ENCODE measurements at places on chromosomes 7 and 10.

GRCh38 chr10:5525561-5526341 lies 990 bp downstream of the CALML3 start:
- DNase-seq, result no peak

GRCh38 chr7:7505915-7506314 lies 29.8 kb downstream of the COL28A1 start:
- DNase-seq, result no peak

- DNase-seq, result no peak
Observed at GRCh38 chr10:75883081-75884072, 452.0 kb downstream of the LRMDA start.

DNA sequence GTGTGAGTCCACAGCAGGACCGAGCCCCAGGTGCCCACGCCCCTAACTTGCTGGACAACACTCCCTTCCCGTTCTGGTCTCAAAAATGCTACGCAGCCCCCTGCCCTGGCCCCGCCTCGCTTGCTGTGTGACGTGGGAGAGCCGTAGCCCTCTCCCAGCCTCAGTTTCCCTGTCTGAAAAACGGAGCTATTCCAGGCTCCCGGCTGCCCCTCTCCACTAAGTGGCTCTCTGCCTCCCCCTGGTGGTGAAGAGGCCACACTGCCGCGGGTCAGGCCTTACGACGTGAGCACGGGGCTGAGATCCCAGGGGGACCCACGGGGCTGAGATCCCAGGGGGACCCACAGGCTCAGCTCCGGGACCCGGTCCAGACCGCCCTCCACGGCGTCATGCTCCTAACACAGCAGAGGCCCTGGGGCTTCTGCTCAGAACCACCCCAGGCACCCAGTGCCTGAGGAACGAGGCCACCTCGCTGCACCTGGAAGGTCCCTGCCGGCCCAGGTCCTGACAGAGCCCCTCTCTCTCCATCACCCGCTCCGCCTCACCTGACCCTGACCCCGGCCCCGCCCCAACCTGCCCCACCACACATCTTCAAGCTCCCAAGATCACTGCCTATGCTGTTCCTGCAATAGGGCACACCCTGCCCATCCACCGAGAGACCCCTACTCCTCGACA lies 26.7 kb downstream of the MICALL2 start:
- peak; percentile 64 for DNase-seq

- no peak for DNase-seq
Observed at GRCh38 chr10:126634911-126635310, 35.6 kb downstream of the C10orf90 start.

- DNase-seq, result no peak
Observed at GRCh38 chr10:130750441-130750840, 561.1 kb downstream of the TCERG1L start.

DNA sequence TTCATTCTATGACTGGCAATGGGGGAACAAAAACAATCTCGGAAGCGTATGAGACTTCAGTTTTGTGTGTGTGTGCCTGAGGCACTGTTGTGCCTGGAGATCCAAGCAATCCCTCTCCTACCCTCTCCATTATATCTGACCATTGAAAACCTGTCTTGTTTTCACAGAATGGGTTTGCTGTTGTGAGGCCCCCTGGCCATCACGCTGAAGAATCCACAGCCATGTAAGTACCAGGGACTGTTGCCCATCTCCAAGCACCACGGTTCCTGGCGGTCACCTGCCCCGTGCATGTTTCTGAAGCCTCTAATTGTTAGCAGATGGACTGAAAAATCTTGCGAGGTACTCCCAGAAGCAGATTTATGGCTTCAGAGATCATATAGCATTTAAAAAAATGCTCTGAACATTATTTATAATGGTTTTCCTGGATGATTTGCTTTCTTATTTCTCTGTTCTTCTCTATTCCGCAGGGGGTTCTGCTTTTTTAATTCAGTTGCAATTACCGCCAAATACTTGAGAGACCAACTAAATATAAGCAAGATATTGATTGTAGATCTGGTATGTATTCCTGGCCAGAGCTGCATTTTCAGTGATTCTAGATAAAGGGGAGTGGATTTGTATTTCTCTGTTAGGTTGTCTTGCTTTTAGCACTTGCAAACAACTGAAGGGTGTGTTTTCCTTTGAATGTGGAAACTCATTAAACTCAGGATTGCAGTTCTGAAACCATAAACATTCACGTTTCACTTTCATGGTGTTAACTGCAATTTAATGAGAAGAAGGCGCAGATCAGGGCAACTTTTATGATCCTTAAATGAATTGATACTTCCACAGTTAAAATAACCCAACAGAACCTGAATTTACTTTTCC lies 288.2 kb downstream of the TWIST1 start:
- no peak for DNase-seq

GRCh38 chr7:18703685-18704084 lies 208.1 kb downstream of the HDAC9 start:
- DNase-seq, result no peak

GRCh38 chr7:90689260-90689659 lies 93.1 kb downstream of the CDK14 start:
- DNase-seq, result no peak

DNA sequence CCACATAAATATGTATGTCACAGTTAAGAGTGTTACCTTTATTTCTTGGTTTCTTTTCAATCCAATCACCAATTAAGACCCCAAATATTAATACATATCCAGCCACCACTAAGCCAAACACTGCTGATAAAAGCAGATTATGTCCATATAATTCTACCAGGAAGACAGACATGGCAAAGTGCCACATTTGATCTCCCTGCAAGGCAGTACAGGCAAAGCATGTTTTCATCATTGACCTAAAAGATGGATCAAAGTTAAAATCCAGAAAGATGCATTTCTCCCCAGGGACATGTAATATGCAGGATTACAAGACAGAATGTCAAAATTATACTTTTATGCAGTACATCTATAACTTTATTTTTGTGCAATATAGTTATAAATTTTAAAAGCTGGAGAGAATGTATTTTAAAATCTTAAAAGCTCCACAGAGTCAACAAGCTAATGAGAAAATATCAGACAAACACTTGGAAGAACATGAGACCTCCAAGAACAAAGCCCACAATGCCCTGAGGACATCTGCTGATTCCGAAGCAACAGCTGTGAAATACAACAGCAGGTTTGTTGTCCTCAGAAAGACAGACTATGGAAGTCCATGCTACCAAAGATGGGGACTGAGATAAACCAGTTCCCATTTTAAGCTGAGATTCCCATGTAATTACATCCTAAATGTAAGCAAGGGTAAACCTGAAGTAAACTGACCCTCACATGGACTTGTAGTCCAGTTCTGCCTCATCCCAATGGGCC lies 54.5 kb upstream of the TOMM7 start:
- no peak for DNase-seq

DNA sequence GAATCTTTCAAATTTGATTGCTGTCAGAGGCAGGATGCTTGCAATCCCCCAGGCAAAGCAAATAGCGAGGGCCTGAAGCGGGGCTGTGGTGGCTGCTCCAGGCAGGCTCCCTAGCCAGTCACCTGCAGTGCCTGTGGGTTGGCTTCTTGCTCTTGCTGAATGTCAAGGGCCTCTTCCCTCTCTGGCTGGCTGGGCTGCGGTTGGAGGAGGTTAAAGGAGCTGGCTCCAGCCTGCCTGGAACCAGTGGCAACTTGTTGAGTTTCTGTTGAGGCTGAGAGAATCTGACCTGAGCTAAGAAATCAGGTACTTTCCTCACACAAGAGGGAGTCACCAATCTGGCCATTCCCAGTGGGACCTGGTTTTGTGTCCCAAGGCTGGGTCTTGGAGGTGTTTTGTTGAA lies 134.7 kb downstream of the TMEM178B start:
- DNase-seq, result no peak

DNA sequence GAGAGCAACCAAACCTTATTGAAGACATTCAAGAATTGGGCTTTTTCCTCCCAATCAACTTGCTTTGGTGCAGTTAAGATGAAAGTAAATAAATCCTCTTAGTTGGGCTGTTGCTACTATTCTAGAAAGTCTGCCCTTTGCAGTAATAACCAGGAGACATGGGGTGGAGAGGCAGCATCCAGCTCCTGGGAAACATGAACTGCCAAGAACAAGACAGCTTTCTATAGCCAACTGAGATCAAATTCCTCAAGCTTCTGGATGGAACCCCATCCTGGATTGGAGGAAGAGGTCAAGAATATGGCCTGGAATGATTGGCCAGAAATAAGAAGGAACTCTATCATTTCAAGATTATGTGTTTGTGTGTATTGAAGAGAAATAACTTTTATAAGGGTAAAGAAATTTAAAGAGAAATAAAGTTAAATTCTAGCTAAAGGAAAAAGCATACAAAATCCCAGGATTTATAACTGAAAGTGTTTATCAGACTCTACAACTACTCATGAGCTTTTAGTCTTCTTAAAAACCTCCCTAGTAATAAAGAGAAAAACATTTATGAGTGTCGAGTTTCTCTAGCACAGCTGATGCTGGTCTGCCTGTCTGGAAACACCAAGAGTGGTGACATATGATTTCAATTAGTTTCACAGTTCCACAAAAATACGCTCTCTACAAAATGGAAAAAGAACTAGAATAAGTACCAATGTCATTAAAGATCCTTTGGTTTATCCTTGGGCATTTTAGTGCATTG lies 70.1 kb upstream of the COL1A2 start:
- no peak for DNase-seq

- DNase-seq, result no peak
Observed at GRCh38 chr10:49276596-49276995, 22.4 kb upstream of the C10orf71 start.

- DNase-seq, result no peak
Observed at GRCh38 chr10:120981601-120982391, 130.6 kb downstream of the WDR11 start.

- no peak for DNase-seq
Observed at GRCh38 chr10:98611436-98611835, 164.7 kb upstream of the HPS1 start.

DNA sequence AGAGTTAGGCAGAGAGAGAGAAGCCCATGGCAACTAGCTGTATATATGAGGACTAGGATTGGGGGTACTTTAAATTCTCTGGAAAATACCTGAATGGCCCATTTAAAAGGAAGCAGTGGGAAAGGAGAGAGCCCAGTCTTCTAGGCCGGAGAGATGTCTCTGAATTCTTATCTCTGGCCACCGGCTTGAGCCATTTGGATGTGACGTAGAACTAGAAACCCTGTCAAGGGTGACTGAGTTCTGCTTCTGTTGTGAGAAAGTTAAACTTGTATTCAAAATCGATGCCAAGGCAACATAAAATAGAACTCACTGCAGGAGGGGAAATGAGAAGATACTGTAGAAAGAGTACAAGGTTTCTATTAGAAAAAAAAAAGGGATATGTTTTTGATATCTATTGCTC lies 6.3 kb upstream of the GSTK1 start:
- no peak for DNase-seq

- no peak for DNase-seq
Observed at GRCh38 chr7:11524476-11525397, 307.3 kb downstream of the THSD7A start.

DNA sequence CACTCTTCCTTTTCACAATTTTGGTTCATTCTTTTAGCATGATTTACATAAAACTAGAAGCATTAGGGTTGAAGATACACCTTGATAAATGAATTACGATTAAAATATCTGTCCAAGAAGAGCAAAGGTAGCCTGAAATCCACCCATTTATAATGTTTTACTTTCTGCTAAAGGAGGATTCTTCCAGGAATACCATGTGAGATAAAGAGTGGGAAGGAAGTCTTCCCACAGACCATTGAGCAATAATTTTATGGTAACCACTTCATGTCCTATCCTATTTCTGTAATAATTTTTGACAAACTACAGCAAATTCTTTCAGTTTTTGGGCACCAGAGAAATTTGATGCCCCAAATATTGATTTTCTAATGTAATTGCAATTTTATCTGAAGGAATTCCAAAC lies 150.6 kb upstream of the STEAP4 start:
- no peak for DNase-seq

- DNase-seq, result no peak
Observed at GRCh38 chr10:5416981-5417380, 4.6 kb downstream of the NET1 start.

GRCh38 chr7:50710441-50711154 lies 72.1 kb downstream of the GRB10 start:
- no peak for DNase-seq

DNA sequence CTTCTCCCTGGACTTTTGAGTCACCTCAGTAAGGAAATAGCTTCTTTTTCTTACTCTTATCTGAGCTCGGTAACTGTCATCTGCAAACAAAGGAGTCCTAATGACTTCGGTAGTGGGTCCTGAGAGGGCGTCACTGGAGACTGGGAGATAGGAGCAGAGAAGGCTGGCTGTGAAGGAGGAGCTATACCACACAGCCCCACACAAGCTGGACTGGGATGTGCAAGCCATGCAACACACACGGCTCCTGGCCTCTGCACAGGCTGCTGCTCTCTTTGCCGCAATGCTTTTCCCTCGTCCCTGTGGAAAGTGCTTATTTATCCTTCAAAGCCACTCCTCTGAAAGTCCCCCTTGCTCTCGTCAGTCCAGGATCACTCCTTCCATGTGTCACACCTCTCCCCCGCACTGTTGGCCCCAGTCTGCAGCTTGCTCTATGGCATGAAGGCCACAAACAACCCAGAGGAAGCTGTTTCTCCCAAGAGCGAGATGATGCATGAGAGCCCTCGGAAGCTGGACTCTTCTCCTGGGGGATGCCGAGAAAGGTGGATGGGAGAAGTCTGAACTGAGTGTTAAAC lies 14.9 kb downstream of the TMEM273 start:
- DNase-seq, result no peak

DNA sequence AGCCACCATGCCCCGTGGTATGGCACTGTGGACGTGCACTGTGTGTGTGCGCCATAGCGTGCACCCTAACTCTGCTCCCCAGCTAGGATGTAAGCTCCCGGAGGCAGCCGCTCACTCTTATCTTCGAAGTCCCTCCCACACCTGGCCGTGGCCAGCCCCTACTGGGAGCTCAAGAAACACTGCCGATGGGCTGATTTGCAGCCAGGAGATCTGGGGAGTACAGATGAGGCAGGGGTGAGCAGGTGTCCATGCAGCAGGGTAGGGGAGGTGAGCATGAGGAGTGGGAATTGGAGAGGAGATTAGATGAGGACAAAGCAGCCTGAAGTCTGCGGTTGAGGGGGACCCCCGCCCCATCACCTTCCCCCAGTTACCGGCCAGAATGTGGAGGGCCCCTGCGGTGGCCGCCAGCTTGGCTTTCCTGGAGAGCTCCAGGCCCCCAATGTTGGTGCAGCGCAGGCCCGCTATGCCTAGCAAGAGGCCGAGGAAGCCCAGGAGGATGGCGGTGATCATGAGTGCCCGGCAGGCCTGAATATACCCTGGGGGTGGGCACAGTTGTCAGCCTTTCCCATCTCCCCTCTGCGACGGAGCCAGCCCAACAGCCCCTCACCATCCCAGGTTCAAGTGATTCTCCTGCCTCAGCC lies 3.6 kb downstream of the CLDN15 start:
- DNase-seq, result no peak

- no peak for DNase-seq
Observed at GRCh38 chr10:116710076-116710475, 32.3 kb downstream of the HSPA12A start.

- no peak for DNase-seq
Observed at GRCh38 chr7:36711256-36711655, 13.0 kb downstream of the AOAH start.

DNA sequence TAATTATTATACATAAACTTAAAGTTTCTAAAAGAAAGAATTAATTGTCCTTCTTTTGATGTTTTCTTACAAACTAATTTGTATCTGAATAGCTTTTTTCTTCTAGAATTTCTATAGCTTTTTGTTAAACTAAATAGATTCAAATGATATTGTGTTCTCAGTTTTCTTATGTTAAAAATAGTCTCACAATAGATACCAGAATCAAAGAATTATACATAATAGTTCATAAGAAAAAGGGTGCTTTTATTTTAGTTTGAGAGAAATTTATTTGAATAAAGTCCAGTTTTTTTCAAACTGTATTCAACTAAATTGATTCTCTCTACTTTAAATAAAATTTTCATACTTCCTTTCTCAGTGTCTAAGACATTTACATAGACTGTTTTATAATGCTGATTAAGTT lies 274.8 kb downstream of the SEMA3D start:
- DNase-seq, result no peak

Measured in activated T-helper 1 cell treated with Interleukin-2 at 50 U/mL for 16 hours (primary cell).